ENCODE measurements at places on chromosomes 1 and 21.

GRCh38 chr1:158644449-158644848 is 39.4 kb downstream of the OR10Z1 start:
- no peak for DNase-seq

- DNase-seq = no peak
These were observed 61.6 kb downstream of the LRRN2 start for GRCh38 chr1:204623894-204624361.

DNA sequence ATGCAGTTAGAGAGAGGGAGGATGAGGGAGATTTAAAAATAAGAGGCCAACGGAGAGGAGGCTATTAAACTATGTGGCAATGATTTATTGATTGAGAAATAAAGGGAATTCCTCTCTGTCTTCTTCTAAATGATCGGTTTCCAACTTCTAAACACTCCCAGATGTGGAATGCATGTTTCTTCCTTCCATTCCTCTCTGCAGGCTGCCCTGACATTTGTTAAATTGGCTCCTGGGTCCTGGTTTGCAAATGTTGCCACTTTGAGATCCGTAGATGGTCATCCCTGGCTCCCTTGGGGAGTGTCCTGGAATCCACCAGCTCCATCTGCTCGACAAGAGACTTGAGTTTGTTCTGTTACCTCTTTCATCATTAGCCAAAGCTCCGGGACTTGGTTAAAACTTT is 10.3 kb upstream of the C1orf198 start:
- no peak for DNase-seq

- no peak for DNase-seq
These were observed 176.3 kb upstream of the POU3F1 start for GRCh38 chr1:38222891-38223290.

GRCh38 chr1:231190456-231190855 is 28.6 kb downstream of the TRIM67 start:
- DNase-seq = no peak

DNA sequence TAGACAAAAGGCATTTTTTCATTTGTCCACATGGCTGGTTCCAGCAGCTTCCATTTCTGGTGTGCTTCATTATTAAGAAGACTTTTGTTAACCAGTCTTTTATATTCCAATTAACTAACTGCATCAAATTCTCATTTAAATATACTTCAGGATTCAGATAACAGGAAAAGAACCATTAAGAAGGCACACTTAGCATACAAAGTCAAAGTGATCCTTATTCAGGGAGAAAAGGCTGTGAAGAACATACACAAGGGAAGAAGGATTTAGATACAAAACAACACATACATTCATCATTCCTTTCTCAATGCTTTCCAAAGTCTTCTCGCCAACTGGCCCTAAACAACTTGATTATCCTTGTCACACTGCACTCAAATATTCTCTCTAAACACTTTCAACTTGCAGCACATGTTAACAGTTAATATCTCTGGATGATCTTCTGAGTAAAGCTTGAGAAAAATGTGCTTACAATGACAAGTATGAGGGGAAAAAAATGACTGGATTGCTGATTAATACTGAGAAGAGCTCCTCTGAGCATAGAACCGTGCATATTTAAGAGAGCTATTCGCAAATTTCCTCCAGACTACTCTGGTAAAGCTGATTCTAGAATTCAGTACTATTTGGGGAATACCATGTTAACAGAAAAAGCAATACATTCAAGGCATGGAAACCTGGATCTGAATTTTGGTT is 225.2 kb upstream of the TNR start:
- no peak for DNase-seq

GRCh38 chr1:158105352-158106095 is 75.2 kb upstream of the CD1D start:
- DNase-seq = no peak

- peak; percentile 13 for DNase-seq
These were observed at the start of gene HLX for GRCh38 chr1:220879076-220879508. HLX (plus strand) TSS chr1:220879443; CDS start chr1:220879858, 415 bp downstream.

DNA sequence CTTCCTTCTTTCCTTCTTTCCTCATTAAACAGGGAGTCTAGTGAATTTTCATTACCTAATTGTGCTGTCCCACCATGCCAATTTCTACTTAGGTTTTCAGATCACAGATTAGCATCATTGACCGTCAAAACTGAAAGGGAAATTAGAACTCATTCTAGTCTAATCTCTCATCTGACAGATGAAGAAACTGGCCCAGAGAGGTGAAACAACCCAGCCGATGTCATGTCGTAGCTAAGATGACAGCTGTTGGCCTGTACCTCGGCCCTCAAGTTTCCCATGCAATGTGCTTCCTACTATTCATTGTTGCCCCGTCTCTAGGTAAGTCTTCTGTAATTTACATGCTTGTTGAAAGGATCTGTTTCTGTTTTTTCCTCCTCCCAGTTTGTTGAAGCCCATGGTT is 128.2 kb upstream of the KIAA0040 start:
- DNase-seq = no peak

DNA sequence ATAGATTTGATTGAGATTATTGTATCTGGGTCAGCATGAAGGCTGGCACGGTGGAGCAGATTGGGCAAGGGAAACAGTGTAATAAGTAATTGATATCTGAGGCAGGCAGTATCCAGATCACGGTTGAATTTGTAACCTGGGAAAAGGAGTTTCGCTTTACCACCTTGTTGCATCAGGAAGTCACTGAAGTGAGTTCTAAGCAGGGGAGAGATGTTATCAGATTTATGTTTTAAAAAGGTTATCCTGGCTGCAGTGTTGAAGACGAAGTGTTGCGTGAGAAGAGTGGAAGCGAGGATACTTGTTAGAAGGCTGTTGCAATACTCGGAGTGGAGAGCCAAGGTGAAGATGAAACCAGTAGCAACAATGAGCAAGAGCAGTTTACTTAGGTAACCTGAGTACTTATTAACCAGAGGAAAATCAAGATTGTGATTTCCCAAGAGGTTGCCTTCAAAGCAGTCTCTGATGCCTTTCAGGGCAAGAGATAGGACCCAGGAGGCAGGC is 77.8 kb downstream of the LHX9 start:
- no peak for DNase-seq

DNA sequence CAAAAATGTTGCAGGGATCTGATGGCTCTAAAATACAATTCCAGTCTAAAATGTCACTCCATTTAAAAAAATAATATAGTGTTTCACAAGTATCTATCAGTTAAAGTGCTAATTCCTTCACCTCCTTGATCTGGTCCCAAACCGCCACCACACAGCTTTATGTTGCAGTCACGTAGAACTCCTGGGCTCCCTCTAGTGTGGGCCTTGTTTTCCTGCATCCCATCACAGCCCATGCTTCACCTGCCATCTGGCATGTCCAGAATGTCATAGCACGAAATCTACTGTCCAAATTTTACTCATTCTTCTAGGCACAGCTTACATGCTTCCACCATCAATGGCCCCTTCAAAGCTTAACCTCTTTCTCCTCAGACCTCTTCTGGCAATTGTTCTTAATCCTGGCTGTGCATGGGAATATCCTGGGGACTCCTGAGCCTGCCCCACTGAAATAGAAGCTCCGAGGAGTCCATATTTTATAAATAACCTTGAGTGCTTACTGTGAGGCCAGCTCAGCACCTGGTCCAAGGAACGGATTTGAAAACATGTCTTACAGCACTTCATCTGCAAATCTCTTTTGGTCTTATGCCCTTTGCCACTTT is 15.5 kb downstream of the FYB2 start:
- DNase-seq = no peak

DNA sequence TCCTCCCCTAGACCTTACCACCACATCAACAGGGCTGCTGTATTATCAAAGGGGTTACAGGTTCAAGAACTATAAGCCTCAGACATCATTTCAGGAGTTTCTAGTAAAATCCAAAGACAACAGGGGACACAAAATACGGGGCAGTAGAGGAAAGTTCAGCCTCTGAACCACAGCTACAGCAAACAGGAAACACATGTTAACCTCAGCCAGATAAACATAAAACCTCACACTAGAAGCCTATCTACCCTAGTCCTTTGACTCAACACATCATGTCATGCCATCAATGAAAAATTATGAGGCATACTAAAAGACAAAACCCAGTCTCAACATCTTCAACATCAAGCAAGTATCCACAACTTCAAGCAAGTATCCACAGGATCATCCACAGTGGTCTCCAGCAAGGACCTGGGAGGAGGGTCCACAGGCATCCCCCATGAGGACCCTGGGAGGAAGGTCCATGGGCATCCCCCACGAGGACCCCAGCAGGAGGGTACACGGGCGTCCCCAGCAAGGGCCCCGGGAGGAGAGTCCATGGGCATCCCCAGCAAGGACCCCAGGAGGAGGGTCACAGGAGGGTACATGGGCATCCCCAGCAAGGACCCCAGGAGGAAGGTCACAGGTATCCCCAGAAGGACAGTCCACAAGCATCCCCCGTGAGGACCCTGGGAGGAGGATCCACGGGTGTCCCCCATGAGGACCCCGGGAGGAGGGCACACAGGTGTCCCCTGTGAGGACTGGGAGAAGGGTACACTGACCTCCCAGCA is 440.0 kb downstream of the MATN1 start:
- DNase-seq = no peak

- no peak for DNase-seq
These were observed 8.1 kb downstream of the SLC44A3 start for GRCh38 chr1:94828251-94828650.

DNA sequence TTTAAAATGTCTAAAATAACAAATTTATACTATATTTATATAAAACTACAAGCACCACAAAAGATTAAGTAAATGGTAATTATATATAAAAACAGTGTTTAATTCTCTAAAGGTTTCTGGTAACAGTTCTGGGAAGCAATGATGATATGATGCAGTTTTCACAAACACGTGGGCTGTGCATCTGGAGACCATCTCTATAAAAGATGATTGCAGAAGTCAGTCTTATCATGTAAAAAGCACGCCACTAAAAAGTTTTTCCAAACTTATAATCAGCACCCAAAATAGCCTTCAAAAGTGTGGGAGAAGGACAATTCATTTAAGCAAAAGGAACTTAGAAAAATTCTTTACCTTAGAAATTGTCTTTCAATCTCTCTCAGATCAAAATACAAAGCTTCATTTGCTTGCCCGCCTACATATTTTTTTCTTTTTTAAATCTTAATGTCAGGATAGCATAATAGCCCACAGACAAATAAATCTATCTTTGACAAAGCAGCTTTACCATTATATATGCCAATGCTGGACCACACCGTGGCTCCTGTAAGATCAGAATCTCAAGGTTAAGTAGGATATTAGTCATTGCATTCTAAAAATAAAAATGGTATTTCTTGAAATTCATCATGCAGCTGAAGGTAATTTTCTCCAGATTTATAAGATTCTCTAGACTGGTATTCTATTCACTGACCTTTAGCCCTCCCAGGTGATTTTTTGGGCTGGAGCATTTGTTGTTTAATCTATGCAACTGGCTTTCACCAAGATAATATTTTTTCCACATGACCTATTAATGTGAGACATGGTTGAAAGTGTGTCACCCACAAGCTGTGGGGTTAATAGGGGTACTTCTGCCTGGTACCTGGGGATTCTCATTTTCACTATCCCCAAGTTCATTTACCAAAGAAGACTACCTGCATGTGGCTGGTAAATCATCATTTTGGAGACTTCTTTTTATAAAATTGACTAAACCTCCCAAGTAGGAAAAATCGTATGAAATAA is 189.6 kb upstream of the ST6GALNAC5 start:
- DNase-seq = no peak

DNA sequence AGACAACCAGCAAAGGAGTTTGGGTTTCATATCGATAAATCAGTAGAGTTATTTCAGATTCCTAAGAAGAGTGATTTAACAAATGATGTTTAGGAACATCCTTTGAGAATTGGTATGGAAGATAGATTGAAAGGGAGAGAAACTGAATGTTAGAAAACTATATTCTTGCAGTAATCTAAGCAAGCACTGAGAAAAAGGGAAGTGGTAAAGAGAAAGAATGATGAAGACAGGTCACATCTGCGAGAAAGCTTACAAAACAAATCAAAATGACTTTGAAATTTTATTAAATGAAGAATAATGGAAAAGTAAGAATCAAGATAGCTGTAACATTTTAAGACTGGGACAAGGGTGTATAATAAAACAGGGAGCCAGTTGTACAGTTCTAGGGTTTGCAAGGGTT is 177.0 kb downstream of the HS2ST1 start:
- DNase-seq = no peak

DNA sequence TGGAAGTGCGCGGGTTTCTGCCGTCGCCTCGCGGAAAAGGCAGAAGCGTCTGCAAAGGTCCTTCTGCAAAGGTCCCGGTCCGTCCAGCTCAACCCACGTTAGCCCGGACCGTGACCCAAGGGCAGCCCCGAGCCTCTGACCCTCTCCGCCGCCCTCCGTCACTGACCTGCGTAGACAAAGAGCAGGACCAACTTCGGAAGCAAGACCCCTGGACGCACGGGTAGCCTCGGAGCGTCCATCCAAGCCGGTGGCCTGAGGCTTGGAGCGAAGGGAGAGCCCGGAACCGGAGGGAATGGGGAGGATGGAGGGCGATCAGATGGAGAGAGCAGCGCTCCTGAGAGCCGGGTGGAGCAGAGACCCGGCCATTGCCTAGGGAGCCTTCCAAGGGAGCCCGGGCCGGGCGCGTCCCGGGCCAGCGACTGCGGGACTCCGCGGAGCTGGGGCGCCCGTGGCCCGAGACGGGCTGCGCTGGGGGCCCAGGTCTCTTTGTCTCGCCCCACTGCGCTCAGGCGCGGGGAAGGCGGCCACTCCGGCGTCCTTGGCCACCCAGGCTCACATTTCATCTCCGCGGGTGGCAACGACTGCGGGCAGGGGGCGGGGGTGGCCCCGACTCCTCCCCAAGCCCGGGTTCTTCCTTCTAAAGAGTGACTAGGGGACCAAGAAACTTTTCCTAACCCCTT is at the start of gene CYYR1:
CYYR1 (minus strand) TSS at position 585 of the 680 bp plus-strand sequence; CDS start at position 239, 346 bp downstream.
- DNase-seq = no peak

DNA sequence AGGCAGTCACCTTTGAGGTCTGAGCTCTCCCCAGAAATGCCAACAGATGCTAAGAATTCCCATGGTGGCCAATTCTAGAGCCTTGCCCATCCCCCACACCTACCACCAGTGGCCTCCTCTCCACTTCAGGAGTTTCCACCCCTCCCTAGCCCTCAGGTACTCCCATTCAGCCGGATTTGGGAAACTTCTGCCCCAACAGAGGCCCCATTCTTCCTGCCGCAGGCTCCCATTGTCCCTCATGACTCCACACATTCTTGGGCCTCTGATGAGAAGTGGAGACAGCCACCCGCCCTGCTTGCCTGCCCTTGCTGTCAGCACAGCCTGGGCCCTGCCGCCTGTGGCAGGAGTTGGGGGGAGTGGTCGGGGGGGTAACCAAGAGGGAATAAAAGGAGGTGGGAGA is 4.6 kb downstream of the BLACAT1 start:
- DNase-seq = no peak

DNA sequence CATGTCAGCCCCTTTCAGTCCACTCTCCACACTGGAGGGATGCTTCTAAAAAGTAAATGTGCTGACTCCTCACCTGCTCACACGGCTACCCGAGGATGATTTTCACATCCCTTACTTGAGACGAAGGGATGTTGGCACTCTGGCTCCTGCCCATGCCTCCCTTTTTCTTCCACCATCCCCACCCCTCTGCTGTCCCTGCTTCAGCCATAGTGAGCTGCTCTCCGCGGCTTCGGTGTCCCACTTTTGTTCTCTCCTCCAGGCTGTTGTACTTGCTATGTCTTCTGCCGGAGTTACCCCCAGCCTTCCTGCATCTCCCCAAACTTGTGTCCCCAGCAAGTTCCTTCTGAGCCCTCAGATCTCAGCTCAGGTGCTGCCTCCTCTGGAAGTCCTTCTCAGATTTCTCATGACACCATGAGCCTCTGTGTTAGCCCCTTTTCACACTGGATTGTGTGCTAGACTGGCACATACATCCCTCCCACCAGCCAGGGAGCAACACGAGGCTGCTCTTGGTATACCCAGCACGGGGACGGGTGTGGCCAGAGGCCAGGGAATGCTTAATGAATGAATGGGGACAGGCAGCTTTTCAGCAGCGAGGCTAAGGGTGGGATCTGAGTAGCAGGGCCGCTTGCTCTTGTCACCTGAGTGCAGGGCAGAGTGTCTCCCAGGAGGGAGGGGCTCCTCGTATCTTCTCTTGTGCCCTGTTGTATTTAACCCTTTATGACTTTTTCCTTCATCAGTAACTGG is 1.3 kb downstream of the ACOT11 start:
- DNase-seq = no peak
